ENCODE measurements at places on chromosomes 16 and 17.

DNA sequence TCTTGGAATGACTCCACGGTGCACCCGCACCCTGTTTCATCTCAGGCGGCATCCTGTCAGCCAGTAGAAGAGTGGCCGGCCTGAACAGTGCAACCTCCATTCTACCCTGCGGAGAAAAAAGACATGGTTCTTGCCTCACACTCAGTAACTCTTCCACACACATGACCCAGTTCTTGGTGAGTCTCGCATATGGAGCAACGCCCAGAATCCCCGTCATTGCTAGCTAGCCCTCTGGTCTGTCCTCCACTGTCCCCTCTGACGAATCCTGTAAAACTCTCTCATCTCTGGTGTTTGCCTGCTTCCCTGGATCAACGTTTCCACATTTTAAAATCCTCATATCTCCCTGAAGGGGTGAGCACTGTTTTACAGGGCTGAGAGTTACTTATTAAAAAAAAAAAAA, 4.2 kb upstream of the RDM1 start:
- DNase-seq: no peak

GRCh38 chr16:14014284-14014625, 56.9 kb upstream of the MRTFB start:
- DNase-seq: no peak

DNA sequence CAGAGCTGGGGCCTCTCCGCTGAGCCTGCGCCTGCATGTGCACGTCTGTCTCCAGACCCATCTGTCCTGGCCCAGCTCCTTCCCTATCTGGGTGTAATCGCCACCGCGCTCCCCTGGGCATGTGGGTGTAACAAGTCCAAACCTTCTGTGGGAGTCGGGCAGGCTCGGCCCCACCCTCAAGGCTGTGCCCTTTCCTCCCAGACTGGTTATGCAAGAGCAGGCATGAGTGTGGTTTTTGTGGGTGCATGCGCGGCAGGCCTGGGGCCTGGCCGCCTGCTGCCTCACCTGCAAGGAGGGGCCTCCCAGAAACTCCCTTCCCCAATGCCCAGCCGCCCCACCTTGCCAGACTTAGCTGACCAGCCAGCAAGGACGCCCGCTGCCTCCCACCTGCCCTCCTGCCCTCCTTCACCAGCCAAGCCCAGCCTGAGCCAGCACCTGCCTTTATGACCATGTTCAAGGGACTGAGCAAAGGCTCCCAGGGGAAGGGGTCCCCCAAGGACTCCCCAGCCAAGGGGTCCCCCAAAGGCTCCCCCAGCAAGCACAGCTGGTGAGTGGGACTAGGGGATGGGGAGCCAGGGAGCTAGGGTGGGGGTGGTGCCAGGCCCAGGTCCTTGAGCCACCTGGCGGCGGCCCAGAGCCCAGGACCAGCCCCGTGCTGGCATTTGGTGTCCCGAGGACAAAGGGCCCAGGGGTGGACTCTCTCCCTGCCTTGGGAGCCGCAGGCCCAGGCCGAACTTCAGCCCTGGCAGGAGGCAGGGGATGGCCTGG, at the start of gene EVPLL:
Gene EVPLL, plus strand, starts transcription at position 342 of the 768 bp plus-strand sequence. CDS start 3,160 bp downstream, outside the sequence.
- DNase-seq: peak; percentile 72

DNA sequence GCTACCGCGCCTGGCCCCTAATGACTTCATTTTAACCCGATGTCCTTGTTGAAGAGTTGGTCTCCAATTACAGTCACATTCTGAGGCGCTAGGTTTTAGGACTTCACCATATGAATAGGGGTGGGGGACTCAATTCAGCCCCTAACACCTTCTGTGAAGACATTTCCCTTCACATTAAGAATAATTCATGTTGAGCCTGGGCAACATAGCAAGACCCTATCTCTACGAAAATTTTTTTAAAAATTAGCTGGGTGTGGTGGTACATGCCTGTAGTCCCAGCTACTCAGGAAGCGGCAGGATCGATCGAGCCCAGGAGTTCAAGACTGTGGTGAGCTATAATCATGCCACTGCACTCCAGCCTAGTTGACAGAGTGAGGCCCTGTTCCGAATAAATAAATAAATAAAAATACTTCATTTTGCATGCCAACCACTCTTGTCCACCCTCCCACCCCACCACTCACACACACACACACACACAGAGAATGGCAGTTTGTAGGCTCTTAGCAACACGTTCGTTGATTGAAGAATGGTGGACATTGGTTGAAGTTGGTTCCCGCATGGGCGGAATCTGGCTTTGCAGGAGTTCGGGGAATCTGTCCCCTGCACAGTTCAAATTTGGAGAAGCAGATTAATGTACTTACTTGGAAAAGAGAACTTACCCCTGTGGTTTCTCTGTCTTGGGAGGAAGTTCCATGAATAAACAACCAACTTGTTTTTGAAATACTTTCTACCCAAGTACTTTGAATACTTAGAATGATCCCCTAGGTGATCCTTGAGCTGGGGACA, 27.8 kb upstream of the TVP23A start:
- DNase-seq: no peak

- DNase-seq: no peak
Measured at GRCh38 chr17:6867849-6868248, 36.3 kb upstream of the TEKT1 start.

DNA sequence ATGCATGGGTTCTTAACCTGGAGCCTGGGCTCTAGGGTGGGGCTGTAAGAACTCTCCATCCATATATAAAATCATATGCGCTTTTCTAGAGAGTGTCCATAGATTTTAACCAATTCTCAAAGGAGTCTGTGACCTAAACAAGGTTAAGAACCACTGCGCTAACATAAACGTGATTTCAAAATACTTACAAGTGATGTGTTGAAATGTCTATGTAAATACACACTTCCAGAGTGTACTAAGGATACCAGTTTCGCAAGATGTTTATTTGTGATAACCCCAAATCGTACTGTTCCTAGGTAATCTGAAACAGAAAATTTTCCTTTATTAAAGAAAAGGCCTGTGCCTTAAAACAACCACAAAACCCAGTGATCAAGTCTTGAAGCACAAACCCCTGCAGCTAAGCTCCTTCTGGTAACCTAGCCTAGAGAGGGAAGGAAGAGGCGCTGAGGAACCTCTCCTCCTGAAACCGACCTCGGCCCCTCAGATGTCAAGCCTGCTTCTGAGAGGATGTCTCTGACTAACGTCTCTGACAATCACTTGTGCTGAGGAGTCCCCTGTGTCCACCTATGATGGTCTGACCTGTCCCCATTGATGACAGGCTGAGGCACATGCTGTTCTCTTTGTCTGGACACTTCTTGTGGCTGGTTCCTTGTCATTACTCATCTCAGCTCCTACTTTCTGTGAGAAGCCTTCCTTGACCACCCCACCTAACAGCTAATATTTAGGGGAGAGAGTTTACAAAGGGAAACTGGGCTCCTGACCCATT, 32.2 kb downstream of the SNN start:
- DNase-seq: no peak

DNA sequence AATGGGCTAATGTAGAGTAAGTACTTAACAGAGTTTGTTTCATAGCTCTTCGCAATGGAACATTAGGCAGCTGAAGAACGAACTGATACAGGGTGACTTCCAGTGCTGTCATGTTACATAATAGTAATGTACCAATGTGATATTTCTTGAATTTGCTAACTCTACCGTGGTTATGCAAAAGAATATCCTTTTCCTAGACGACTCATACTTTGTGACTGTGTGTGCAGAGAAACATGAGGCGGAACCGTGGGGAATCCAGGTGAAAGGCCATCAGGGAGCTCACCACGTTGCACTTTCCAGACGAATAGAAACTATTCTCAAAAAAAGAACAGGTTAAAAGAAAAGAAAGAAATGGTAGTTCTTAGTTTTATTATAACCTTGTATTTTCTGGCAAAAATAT, 13.2 kb downstream of the NOB1 start:
- DNase-seq: no peak

- no peak for DNase-seq
Measured at GRCh38 chr16:75931043-75931442, 204.8 kb upstream of the CPHXL start.

DNA sequence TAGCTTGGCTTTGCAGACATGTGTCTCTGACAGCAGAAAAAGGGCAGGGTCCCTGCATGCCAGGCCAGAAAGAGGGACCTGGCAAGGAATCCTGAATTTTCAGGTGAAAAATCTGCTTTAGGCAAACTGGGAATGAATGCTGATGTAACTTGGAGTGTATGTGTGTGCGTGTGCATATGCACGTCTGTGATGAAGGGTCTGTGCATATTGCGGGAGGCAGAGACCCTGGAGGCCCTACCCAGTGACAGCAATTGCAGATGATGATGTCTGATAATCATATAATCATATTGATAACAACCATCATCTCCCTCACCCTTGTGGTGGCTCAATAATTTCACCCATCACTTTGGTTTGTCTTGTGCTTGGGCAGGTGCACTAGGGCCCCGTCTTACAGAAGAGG, 80.7 kb upstream of the SDK2 start:
- no peak for DNase-seq

DNA sequence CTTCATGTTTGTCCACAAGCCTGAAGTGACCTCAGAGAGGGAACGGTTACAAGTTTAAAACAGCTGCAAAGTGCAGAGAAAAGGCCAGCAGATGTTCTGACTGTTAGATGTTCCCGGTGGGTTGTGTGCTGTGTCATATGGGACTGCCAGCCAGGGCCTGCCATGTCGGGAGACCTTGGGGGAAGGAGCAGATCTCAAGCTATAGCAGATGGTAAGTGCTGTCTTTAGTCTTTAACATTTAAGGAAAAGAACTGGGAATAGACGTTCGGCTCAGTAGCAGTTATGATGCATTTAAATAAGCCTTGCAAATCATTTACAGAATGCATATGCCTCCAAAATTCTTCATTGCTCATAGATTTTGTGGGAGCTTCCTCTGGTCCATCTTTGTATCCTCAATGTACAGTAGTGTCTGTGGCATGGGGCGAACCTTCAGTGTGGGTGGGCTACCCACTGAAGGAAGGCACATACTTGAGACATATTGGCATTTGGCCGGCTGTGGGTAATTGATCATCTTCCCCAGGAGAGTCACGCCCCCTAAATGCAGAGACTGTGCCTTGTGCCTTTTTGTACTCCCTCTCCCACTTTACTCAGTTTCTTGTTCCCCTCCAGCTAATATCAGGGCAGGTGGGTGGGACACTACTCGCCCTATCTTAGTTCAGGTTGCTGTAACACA, 131.9 kb downstream of the NPIPB5 start:
- no peak for DNase-seq

DNA sequence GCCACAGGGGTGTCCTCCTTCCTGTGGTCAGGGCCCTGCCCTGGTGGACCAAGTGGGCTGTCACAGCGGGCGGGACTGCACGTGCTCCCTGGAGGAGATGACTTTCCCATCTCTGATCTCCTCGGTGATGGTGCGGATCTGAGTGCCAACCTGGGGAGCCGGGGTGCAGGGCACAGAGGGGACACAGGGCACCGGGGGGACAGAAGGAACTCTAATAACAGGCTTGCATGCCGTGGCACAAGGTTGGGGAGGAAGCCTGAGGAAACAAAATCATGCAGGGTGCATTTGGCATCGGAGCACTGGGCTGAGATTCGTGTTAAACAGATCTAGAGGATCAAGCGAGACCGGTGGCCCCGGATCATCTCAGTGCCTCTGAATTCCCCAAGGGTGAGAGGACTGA, 3.4 kb downstream of the KRT36 start:
- no peak for DNase-seq

GRCh38 chr17:17129466-17129865, 76.7 kb downstream of the PLD6 start:
- no peak for DNase-seq

- DNase-seq: no peak
Measured at GRCh38 chr17:66399441-66399840, 97.0 kb downstream of the PRKCA start.

DNA sequence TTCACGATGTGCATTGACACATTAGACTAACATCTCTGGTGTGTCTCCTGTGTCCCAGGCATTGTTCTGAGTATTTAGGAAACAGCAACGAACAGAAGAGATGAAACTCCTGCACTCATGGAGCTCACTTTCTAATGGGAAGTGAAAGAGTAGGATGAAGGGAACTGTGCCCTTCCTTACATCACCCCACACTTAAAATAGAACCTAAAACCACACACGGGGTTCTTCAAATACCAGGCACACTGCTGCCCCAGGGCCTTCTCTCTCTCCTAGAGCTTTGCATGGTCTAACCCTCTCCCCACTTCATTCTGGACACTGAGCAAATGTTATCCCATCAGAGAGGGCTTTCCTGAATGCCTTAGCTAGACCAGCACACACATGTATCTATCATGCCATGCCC, 33.7 kb downstream of the TRIM25 start:
- DNase-seq: no peak

All from heart left ventricle (tissue), 16 donors.